ENCODE measurements at places on chromosomes 3 and 15.

GRCh38 chr15:31128919-31129768, 27.6 kb upstream of the TRPM1 start:
- peak; percentile 86 for DNase-seq

DNA sequence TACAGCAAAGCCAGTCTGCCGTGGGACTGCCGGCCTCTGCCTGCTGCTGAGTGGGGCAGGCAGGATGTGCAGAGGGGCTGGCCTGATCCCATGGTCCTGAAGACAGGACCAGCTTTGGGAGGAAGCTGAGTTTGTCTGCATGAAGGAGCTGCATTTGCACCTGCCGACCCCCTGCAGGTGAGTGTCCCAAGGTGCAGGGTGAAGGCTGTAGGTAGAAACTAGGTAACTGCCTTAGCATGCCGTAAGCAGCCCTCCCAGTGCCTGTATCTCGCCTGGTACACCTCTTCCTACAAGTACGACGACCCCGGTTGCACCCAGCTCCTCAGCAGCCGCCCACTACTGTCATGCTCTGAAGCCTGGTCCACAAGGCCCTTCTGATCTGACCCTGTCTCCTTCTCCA, 34.9 kb downstream of the AMOTL2 start:
- no peak for DNase-seq

DNA sequence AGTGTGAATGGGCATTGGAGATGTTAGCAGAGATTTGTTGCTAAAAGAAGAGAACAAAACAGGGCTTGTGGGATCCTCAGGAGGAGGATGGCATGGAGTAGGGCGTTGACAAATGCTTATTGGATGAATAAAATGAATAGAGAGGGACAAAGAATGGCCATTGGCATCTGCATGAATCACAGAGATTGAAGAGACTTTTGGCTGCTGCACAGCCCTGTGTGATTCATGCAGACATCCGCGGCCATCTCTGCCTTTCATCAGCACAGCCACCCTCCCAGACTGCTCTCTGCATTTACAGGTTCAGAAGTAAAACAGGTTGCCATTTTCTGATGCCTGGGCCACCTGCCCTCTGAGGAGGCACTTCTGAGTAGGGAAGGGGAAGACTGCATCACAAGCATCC, 397.9 kb downstream of the EPHB1 start:
- no peak for DNase-seq

GRCh38 chr3:154050216-154050615, 71.0 kb upstream of the ARHGEF26 start:
- DNase-seq: no peak

DNA sequence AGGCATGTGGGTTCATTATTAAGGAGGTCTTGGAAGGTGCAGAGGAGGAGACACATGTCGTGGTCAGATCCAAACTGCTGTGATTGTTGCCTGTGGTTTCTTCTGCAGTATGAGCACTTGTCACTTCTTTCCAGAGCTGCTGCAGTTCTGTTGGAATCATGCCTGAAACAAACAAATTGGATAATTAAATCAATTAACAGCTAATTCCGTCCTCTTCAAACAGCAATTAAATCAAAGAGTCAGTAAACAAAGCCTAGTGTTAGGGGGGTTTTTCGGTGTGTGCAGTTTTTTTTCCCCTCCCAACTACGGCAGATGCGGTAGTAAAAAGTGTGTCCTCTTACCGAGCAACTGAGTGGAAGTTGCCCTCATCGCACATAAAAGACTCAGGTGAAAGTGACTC, 542.2 kb downstream of the FOXP1 start:
- no peak for DNase-seq

DNA sequence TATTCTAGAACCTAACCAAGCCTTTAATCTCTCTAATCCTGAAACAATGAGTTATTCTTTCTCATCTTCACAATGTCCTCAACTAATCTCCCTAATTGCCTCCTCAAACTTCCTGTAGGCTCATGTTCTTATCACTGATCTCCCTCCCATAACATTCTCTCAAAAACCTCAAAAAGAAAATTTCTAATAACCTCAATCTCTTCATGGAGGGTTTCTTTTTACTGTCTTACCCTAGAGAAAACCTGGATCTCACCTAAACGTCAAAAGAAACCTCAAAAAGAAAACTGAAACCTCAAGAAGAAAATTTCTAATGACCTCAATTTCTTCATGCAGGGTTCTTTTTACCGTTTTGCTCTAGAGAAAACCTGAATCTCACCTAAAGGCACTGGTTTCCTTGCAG, 150.2 kb downstream of the GSK3B start:
- no peak for DNase-seq

GRCh38 chr3:52998771-52999513, 46.9 kb downstream of the SFMBT1 start:
- no peak for DNase-seq

- DNase-seq: no peak
Observed at GRCh38 chr3:127780536-127781400, 41.5 kb downstream of the MGLL start.

DNA sequence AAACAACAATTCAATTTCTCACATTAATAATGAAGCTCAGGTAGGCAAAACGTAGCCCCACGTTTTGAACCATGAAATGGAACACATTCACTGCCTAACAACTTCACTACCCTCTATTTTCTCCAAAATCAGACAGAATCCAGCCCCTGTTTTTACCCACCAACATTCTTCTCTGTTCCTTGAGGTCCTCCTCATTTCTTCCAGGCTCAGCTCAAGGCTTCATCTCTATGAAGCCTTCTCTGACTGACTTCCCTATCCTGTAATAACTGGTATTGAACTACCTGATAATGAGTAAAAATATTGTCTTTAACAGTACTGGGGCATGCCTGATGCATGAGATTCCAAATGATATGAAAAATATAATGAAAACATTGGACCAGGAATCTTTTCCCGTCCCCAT, 2.2 kb downstream of the TFRC start:
- no peak for DNase-seq

- DNase-seq: no peak
Observed at GRCh38 chr3:51283421-51283820, 101.7 kb upstream of the MANF start.

DNA sequence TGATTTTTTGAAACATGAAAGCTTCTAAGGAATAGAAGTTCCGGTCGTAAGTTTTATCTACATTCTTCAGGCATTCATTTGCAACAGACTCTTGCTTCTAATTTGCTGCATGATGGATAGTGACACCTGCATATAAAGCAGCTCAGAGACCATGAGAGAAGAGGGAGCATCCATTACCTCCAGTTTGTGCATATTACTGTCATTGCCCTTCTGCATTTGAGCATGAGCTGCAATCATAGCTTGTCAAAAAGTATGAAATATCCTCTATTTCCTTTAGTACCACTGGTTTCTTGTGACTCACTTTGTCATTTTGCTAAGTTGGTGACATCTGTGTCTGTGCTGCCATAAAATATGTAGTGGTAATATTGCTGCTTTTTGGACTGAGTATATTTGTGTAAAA, 160.1 kb upstream of the STAC start:
- DNase-seq: no peak

GRCh38 chr3:113812854-113813253, 25.7 kb upstream of the GRAMD1C start:
- no peak for DNase-seq

DNA sequence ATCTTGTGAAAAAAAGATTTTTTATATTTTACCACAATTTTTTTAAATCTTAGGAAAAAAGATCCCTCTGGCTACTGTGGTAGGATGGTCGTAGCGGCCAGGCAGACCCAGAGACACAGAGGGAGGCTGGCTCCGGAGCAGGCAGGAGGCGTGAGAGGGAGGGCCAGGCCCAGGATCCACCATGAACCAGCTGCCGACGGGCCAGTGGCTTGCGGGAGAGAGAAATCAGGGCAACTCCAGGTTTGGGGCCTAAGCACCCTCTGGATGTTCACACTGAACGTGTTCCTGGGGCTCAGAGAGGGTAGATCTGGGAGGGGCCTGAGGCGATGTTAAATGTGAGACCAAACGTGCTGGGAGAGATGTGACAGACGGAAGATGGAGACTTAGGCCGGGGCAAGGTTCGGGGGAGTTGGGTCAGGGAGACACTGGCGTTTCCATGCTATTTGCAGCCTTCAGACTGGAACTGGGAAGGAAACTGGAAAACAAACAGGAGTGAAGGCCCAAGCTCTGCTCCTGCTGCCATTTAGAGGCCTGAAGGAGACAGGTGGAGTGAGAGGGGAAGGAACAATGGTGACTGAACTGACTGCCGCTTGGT, 1.6 kb upstream of the VILL start:
- no peak for DNase-seq

DNA sequence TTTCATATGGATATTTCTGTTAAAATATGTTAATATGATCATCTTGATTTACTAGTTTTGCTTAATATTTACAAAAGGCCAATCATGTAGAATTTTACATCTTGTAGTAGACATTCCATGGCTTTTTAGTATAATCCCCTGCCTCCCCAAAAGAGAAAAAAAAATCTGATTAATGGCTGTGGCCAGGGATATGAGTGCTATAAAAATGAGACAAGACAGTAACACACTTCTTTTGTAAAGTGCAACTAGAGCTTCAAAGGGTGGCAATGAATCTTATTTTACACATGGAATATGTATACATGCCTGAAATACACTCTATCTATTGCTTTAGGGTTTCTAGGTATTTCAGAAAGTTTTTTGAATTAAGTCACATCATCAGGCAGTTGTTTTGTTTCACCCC, 112.2 kb upstream of the NANOGP8 start:
- no peak for DNase-seq

GRCh38 chr3:124552224-124552623, 178.0 kb upstream of the UMPS start:
- no peak for DNase-seq

GRCh38 chr3:177554895-177555759, 357.8 kb upstream of the TBL1XR1 start:
- no peak for DNase-seq

DNA sequence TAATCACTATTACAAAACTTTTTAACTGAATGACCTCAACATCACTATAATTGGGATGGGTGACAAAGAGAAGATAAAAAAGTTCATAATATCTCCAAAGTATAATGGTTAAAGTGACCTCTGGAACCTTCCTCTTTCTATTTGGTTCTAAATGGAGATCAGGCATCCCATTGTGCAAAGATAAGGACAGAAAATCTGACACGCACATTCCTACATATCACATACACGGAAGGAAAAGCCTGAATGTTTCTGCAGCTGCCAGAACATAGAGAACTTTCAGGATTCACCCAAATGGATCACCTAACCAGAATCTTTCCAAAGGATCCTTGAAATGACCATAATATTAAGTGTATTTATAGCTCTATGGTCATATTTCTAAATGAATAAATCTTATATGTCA, 128.2 kb downstream of the TFDP2 start:
- DNase-seq: peak; percentile 42

DNA sequence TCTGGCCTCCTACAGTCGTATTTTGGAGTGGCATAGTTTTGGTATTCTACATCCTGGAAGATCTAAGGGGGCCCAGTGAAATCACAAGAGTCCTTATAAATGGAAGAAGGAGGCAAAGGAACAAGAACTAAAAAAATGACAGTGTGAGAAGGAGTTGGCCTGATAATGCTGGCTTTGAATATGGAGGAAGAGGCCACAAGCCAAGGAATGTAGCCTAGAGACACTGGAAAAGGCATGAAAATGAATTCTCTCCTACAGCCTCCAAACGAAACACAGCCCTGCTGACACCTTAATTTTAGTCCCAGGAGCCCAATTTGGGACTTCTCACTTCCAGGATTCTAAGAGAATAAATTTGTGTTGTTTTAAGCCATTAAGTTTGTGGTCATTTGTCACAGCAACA, 54.6 kb upstream of the LIPC start:
- no peak for DNase-seq

GRCh38 chr15:92149465-92149864, 244.2 kb upstream of the ST8SIA2 start:
- DNase-seq: no peak
